ENCODE measurements at places on chromosomes 6 and 20. TPM values are rescaled to one million over a fixed set of nuclear protein-coding genes. Genes with fewer than 3 reads are reported as not detected.

DNA sequence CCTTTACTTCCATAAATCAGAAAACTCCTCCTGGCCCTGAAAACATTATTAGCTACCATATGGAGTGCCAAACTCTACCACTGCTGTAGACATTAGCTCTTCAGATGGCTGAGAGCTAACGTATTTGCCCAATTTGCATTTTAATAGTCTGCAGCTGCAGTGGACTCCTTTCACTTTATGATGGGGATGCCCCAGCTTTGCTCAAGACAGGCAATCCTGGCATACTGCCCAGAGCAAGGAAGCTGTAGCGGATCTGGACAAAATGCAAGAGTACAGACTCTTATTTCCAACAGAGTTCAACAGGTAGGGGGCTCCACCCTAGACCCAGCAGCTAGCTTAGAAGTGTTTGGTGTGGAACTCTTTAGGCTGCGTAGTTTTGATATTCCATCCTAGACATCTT is 246.7 kb downstream of the FOXC1 start:
- no peak overlapping the region for H3K4me3 ChIP-seq
- no peaks in the 10 kb centered on the region for H3K36me3 ChIP-seq
- no peak overlapping the region for H3K27ac ChIP-seq
- no peak for DNase-seq
- peaks cover 16% of the 10 kb centered on the region for H3K27me3 ChIP-seq

Gene SLC35D3
- not detected for total RNA-seq

Gene BCAS4
- total RNA-seq, result 1.5 TPM

DNA sequence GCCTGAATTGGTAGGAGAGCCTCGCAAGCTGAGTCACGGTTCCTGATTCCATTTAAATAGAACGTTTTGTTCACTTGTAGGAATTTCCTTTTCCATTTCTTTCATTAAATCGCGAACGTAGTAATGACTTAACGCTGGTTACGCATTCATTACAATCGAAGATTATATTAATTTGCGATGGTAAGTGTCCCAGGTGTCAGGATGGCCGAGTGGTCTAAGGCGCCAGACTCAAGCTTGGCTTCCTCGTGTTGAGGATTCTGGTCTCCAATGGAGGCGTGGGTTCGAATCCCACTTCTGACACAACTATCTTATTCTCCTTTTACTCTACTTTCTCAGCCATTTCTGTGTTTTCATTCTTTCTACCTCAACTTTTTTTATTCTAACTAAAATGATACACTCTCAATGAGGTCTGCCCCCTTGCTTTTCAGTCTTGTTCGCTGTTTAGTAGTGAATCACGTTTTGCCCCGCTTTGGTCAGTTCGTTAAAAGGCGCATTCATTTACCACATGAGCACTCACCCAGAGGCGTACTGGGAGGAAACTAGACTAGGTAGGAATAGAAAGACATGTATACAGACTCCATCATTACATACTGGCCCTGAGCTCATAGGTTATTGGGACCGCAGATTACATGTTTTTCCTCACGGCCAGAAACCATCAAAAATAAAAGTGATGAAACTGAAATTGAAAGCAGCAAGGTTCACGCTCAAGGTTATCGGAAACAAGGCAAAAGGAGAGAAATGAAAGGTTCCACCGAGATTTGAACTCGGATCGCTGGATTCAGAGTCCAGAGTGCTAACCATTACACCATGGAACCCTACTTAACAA is 17.3 kb upstream of the TRIM27 start:
- no peaks in the 10 kb centered on the region for H3K36me3 ChIP-seq
- peak; percentile 68 for DNase-seq
- no peaks in the 10 kb centered on the region for H3K27me3 ChIP-seq
- H3K27ac ChIP-seq, result peak overlapping the region; percentile 91
- peak overlapping the region; percentile 64 for H3K4me3 ChIP-seq

DNA sequence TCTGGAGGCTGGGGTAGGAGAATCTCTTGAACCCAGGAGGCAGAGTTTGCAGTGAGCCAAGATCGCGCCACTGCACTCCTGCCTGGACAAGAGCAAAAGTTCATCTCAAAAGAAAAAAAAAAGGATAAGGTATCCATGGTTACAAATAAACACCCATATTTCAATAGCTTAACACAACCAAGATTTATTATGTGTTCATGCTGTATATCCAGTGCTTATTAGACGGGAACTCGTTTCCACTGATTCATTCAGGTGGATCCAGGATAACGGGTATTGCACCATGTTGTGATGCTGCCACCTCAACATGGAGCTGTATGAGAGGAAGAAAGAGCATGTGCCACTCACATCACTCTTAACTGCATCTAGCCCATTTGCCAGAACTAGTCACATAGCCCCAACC is 69.1 kb upstream of the HIVEP1 start:
- peaks cover 21% of the 10 kb centered on the region for H3K4me1 ChIP-seq
- no peaks in the 10 kb centered on the region for H3K27me3 ChIP-seq
- no peaks in the 10 kb centered on the region for H3K36me3 ChIP-seq
- no peak overlapping the region for H3K27ac ChIP-seq

Gene SLC22A7
- total RNA-seq, result not detected

All from K562 (cell line).